ENCODE measurements at places on chromosomes 3 and 15. TPM values are rescaled to one million over a fixed set of nuclear protein-coding genes. Genes with fewer than 3 reads are reported as not detected.
A peak's percentile ranks its signal among the peaks of the same experiment; 100 is the strongest.

DNA sequence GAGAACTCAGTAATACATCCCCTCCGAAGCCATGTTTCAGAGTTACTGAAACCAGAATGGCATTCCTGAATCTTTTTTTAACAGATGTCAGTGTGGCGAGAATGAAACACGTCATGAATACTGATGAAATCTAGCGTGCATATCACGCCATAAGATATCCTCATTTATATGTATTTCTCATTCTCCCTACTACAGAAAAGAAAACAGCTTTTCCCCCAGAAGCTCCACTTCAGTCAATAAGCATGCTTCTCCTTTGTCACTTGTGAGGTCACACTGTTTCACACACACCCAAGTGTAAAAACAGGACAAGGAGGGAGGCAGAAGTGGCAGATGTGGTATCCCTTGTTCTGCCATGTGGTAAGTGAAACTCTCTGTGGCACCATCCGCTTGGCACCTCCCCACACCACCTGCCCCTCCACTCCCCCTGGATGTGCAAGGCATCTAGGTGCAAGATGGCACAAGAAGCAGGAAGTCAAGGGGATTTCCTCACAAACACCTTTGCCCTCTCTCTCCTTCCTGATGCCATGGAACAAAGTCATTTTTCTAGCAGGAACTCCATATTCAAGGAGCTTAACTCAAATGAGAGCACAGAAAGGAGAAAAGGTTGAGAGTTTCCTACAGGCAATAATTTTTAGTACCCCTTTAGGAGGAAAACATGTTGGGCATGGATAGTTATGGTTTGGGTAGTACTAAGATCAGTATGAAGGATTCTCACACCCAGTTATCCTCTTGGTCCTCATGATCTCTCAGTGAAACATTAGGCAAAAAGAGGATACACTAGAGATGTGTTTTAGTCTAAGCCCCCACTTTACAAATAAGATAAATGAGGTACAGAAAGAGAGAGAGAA is 47.5 kb upstream of the FRMD4B start:
- no peak for DNase-seq
- no peaks in the 10 kb centered on the region for H3K36me3 ChIP-seq
- H3K4me1 ChIP-seq: peaks cover 10% of the 10 kb centered on the region

- H3K27me3 ChIP-seq: no peaks in the 10 kb centered on the region
- H3K27ac ChIP-seq: peak overlapping the region; percentile 76
- peaks cover 55% of the 10 kb centered on the region for H3K4me1 ChIP-seq
- peaks cover 19% of the 10 kb centered on the region for H3K36me3 ChIP-seq
Observed at GRCh38 chr3:162170581-162170980, 674.0 kb downstream of the OTOL1 start.

GRCh38 chr3:50615190-50615589 is 1.8 kb upstream of the MAPKAPK3 start:
- H3K36me3 ChIP-seq: peaks cover 6% of the 10 kb centered on the region
- no peak for DNase-seq
- H3K4me3 ChIP-seq: no peak overlapping the region
- no peak overlapping the region for H3K27ac ChIP-seq
- H3K27me3 ChIP-seq: peaks cover 3% of the 10 kb centered on the region

DNA sequence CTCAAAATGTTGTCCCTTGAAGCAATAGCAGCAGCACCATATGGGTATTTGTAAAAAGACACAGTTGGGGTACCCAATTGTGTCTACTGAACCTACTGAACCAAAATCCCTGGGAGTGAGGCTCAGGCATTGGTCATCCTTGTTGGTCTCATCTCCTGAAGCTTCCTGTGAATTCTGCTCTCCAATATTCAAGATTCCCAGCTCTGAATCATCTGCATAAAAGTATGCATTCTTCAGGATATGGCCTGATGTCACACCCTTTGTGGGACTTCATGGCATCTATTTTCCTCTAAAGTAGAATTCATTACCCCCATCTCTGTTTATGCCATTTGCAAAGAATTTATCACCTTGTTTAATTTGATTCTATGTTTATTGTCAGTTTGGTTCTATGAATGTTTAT is 13.3 kb upstream of the PTX3 start:
- H3K4me3 ChIP-seq: peak overlapping the region; percentile 32
- H3K27me3 ChIP-seq: no peaks in the 10 kb centered on the region
- H3K36me3 ChIP-seq: peaks cover 75% of the 10 kb centered on the region

SLC27A2 gene
- total RNA-seq: 1.6 TPM

- H3K27me3 ChIP-seq: peaks cover 15% of the 10 kb centered on the region
- H3K36me3 ChIP-seq: no peaks in the 10 kb centered on the region
- H3K4me1 ChIP-seq: no peaks in the 10 kb centered on the region
- DNase-seq: no peak
- no peak overlapping the region for H3K4me3 ChIP-seq
- H3K27ac ChIP-seq: no peak overlapping the region
Observed at GRCh38 chr3:114308830-114309229, 15.0 kb downstream of the TIGIT start.

DNA sequence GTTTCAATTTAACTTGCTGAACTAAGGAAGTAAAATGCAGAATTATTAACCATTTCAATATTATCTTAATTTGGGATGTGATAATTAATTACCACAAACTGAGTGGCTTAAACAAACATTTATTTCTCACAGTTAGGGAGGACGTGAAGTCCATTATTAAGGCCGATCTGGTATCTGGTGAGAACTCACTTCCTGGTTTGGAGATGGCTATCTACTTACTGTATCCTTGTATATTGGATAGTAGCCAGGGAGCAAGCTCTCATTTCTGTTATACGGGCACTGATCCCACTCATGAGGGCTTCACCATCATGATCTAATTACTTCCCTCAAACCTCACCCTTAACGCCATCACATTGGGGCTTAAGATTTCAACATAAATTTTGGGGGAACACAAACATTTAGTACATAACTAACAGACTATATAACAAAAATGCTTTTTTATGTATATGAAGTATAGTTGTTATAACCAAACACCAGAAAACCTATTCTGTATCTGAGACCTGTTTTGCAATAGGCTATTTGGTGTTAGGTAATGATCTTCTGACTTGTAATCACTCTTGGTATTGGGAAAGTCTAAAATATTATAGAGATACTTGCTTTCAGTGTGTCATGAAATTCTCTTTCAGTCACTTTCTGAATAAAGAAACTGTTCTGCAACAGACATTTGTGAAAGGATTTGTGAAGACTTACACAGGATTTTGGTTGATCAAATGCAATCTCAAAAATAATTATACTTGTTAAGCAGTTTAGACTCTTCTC is 4.7 kb upstream of the KPNA4 start:
- H3K36me3 ChIP-seq: peaks cover 13% of the 10 kb centered on the region
- peaks cover 26% of the 10 kb centered on the region for H3K4me1 ChIP-seq
- no peaks in the 10 kb centered on the region for H3K27me3 ChIP-seq

SEMA3G gene
- not detected for total RNA-seq

GRCh38 chr15:94744080-94744793 is 512.9 kb downstream of the MCTP2 start:
- no peak overlapping the region for H3K4me3 ChIP-seq
- 0 out of 2 replicates have a peak, but pooled peaks cover 2% of the 10 kb centered on the region for H3K27me3 ChIP-seq
- DNase-seq: no peak

GRCh38 chr3:106540743-106541142 is 671.9 kb upstream of the CBLB start:
- H3K27ac ChIP-seq: no peak overlapping the region
- no peak overlapping the region for H3K4me3 ChIP-seq
- H3K27me3 ChIP-seq: no peaks in the 10 kb centered on the region
- peaks cover 9% of the 10 kb centered on the region for H3K4me1 ChIP-seq

GRCh38 chr3:159948429-159949144 is 40.0 kb upstream of the IL12A start:
- H3K27me3 ChIP-seq: no peaks in the 10 kb centered on the region
- H3K27ac ChIP-seq: peak overlapping the region; percentile 38
- 0 out of 2 replicates have a peak, but pooled peaks cover 4% of the 10 kb centered on the region for H3K36me3 ChIP-seq
- peak; percentile 79 for DNase-seq

DNA sequence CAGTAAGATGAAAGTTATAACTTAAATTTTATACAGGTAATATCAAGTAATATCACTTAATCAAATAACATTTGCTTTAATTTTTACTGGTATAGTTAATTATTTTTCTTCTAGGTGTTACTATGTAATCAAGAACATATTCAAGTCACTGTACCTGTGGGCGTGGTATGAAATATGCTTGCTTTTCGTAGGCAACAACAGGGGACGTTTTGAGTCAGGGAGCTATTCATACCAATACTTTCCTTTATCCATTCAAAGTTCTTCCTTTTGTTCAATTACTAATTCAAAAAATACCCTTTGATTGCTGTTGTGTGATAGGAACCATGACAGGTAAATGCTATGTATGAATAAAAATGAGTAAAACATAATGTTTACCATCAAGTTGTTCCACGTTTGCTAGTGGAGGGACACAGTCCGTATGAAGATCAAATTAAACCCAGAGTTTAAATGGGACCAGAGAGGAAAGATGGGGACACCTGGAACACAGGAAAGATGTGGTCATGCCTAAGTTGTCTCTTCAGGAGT is 654.0 kb upstream of the KCNMB2 start:
- peaks cover 17% of the 10 kb centered on the region for H3K4me1 ChIP-seq
- no peaks in the 10 kb centered on the region for H3K27me3 ChIP-seq
- DNase-seq: no peak
- H3K36me3 ChIP-seq: no peaks in the 10 kb centered on the region
- H3K27ac ChIP-seq: no peak overlapping the region
- no peak overlapping the region for H3K4me3 ChIP-seq

DNA sequence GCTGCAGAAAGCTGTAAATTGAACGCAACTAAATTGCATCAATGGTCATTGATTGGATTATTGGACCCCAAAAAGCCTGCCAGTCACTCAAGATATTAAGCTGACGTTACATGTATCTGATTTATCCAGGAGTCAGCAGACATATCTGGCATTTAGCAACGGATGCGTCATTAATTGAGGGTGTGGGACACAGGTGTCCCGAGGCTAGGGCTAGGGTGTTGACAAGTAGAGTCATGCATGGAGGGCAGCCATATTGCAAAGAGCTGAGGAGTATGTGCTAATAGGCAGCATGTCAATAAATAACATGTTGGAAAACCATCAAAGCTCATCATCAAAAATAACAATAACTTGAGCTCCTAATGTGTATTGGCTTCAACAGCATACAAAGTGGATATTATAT is 234.5 kb upstream of the GOLGA6L4 start:
- no peaks in the 10 kb centered on the region for H3K27me3 ChIP-seq
- no peak overlapping the region for H3K27ac ChIP-seq
- no peak overlapping the region for H3K4me3 ChIP-seq
- H3K4me1 ChIP-seq: no peaks in the 10 kb centered on the region

C3orf22 gene
- not detected for total RNA-seq

DNA sequence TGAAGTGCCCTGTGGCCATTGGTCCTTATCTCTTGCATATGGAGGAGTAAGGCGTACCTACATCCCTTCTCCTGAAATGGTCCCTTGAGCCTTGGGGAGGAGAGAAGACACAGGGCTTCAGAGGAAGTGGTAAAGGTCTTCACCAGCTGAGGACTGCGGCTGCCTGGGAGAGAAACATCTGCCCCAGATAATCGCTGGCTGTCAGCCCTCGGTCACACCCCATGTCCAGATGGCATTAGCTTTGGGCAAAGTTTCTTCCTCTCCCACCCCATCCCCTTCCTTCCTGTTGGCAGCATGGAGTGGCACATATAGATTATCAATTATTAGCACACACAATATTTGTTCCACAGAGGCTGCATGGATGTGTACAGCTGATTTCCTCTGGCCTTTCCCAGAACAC is 61.6 kb downstream of the LRTM1 start:
- H3K27ac ChIP-seq: no peak overlapping the region
- peaks cover 47% of the 10 kb centered on the region for H3K4me1 ChIP-seq
- no peaks in the 10 kb centered on the region for H3K36me3 ChIP-seq
- no peak for DNase-seq
- no peak overlapping the region for H3K4me3 ChIP-seq

DNA sequence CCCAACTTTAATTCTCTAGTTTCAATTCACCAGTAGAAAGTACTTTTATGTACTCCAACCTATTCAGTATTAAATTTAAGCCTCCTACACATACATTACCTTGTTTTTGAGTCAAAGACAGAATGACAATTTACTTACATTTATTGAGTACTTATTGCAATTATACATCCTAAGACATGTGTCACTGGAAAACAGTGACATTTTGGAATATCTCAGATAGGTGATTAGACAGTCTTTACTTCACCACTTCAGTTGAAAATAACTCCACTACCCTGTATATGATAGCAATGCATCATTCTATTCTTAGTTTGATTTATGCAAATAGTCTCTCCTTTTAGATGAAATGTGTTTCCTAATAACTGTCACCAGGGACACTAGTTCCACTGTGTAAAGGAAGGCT is 461.5 kb downstream of the TUSC7 start:
- H3K27me3 ChIP-seq: no peaks in the 10 kb centered on the region
- no peaks in the 10 kb centered on the region for H3K36me3 ChIP-seq
- no peaks in the 10 kb centered on the region for H3K4me1 ChIP-seq
- no peak for DNase-seq

DNA sequence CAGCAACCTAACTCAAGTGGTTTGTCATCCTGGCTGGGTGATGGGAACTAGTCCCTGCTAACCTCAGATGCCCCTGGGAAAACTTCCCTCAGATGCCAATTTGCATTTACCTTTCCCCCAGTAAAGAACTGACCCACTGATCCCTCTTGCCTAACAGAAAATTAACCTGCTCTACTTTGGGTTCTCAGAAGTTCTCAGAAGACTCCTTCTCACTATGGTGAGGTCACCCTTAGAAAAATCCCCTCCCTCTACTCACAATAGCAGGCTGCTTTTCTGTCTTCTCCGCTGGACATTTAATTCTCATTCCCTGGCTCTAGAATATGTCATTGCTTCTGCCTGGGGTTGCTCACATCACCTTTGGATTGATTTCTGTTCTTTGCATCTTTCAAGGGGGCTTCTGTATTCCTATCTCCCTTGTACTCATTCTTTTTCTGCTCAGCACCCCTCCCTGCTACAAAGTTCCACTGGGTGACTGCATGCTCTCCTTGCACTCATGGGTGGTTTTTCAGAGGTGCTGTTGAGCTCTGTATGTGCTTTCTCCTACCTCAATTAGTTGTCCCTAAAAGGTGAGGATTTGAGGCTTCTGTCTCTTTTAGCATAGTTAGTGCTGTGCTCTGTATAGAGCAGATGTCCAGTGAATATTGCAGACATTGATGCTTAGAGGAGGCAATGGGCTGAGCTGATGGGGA is 869 bp downstream of the PLA1A start:
- H3K4me3 ChIP-seq: no peak overlapping the region
- no peak overlapping the region for H3K27ac ChIP-seq
- no peak for DNase-seq
- peaks cover 14% of the 10 kb centered on the region for H3K4me1 ChIP-seq
- peaks cover 12% of the 10 kb centered on the region for H3K27me3 ChIP-seq

DNA sequence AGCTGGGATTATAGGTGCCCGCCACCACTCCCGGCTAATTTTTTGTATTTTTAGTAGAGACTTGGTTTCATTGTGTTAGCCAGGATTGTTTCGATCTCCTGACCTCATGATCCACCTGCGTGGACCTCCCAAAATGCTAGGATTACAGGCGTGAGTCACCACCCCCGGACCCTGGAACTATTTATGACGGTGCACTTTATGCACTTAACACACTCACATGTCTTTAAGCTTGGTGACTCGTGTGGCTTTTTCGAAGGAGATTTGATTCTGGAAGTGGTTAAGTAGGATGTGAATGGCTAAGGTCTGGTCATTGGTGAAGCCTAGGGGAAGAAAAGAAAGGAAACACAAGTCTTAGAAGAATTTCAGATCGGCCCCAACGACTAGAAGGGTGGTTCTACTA is 20.3 kb downstream of the BBS4 start:
- H3K4me3 ChIP-seq: peak overlapping the region; percentile 30
- peak overlapping the region; percentile 85 for H3K27ac ChIP-seq
- no peaks in the 10 kb centered on the region for H3K36me3 ChIP-seq
- H3K27me3 ChIP-seq: peaks cover 2% of the 10 kb centered on the region
- H3K4me1 ChIP-seq: peaks cover 34% of the 10 kb centered on the region
